ENCODE measurements at places on chromosomes 5 and 9.

GRCh38 chr9:29928072-29928471, 2354.8 kb upstream of the C9orf72 start:
- DNase-seq = no peak

GRCh38 chr5:38117784-38118479, 140.4 kb upstream of the EGFLAM start:
- no peak for DNase-seq

DNA sequence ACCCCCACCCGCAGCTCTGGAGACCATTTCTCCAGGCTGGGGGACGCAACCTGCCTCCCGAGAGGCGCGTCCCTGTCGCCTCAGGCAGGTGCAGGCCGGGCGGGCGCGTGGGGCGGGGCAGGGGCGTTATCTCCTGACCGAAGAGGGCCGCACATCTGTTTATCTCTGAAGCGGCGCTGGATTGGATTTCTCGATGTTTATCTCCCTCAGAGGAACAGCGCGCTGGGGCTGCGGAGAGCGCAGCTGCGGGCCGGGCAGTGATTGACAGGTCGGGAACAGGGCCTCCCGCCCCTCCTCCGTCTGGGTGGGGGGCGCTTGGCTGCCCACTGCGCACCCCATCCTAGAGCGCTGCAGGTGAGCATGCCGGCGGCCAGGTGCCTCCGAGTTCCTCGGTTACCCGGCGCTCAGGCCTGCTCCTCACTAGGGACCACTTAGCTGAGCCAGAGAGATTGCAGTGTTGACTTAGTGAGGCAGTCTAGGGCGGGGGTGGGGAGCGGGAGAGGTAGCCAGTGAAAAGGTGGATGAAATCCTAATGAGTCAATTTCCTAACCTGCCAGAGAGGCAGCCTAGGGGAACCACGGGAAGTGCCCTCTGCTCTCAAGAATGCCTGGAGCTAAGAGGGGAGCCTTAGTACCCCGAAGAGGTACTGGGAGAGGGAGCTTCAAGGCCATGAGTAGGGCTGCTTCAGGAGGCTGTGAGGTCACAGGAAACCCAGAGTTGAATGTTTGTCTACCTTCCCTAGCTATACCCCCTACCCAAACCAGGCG, 39.6 kb upstream of the TIFAB start:
- DNase-seq = no peak

- no peak for DNase-seq
Measured at GRCh38 chr9:87708986-87709728, 16.8 kb upstream of the CTSL start.

DNA sequence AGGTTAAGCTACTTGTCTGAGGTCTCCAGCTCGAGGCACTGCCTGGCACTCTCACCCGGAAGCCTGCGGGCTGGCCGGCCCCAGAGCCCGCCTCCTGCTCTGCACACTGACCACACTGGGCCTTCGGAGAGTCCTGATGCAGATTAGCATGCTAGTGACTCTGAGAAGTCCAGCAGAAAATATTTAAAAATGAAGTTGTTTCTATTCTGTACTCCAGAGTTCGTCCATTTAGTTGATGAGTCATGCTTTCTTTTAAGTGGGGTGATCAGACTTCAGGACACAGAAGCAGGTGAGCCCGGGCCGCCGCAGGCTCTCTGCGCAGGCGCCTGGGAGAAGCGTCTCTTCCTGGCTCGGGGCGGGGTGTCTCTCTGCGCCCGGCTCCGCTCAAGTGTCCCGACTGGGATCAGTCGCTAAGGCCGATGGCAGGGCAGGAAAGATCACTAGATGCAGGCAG, 32.5 kb downstream of the FAM240B start:
- DNase-seq = no peak

DNA sequence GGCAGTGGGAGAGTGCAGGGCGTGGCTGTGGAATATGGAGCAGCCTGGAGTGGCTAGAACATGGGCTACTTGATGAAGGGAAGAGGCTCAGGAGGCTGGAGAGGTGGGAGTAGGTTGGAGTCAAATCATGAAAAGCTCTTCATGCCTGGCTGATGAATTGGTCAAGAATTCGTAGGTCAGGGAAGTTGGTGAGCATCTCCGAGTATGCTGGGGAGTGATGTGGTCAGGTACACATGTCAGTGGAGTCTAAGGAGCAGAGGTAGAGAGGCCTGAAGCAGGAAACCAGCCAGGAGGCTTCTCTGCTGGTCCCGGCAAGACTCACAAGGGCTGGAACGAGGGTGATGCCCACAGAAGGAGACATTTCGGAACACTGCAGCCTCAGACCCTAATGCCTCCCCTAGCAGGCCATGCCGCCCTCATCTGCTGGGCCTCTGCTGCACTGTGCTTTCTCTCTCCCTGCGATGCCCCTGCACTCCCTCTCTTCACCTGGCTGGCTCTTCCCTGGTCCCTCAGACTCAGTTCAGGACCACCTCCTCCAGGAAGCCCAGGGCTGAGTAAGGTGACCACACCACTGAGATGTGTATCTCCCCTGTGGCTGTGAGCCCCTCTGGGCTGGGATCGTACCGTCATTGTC, 33.6 kb downstream of the TMOD1 start:
- DNase-seq = no peak

- DNase-seq = no peak
Measured at GRCh38 chr9:121324316-121324715, 45.7 kb downstream of the STOM start.

DNA sequence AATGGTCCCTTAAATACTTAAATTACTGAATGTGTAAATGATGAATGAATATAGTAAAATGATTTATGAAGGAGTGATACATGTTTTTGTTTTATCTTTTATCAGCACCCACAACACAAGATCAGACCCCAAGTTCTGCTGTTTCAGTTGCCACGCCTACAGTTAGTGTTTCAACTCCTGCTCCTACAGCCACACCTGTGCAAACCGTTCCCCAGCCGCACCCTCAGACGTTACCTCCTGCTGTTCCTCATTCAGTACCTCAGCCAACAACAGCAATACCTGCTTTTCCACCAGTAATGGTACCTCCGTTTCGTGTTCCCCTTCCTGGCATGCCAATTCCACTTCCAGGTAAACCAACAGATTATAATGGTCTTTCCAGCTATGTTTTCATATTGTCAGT, 16.3 kb downstream of the TCERG1 start:
- no peak for DNase-seq

- DNase-seq = no peak
Measured at GRCh38 chr5:172593721-172594235, 47.3 kb upstream of the NEURL1B start.

GRCh38 chr5:81774374-81774773, 23.5 kb upstream of the SSBP2 start:
- no peak for DNase-seq

DNA sequence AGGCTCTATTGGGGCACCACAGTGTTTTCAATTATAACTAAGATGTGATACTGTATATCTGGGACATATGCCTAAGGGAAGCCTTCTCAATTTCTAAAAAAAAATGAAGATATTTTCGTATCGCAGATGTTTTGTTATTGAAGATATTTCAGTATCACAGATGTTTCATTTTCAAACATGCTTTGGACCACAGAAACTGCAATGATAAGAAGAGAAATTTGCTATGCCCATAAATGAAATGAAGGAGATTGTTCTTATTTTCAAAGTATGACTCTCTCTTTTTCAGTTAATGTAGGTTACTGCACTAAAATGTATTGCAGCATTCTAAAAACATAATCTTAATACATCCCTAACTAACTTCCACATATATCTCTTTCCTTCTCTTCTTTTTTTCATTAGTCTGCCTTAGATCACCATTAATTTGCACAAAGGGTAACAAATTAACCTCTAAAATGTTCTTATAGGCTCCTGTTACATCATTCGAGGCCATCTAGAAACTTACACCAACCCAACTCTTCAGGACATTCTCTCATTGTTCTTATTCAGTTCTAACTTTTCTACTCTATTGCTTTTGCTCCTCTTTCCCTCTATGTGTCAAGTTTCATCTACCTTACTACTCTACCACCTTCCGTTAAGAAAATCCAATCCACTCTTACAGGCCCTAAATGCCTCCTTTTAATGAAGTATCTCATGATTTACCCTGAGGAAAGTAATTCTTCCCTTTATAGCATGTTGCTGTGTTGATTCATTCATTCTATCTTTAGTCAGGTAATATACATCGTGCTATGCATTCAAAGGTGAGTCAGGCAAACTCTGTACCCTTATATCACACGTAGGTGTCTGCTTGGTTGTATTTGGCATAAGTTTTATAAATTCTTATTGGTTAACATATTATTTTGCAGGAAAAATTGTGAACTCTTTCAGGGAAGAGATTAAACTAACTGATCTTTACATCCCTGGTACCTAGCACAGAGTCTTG, 70.5 kb downstream of the ST8SIA4 start:
- DNase-seq = no peak

GRCh38 chr5:139246394-139246793, 47.1 kb upstream of the MATR3 start:
- DNase-seq = no peak

- peak; percentile 23 for DNase-seq
Measured at GRCh38 chr9:130193531-130194377, 21.6 kb downstream of the NCS1 start.

DNA sequence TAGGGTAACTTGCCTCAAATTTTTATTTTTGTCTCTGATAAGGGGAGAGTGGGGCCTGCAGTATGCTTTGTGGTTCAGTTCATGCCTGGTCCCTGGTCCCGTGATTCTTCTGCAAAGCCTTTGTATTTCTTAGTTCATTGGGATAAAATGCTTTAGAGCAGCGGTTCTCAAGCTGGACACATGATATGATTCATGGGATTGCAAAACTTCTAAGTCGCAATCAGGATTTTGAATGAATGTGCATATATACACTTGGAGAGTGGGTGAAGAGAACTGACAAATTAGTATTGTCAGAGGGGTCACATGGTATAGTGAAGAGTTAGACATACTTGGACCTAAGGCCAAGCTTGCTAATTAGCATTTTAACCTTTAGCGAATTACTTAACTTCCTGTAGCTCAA, 265.4 kb upstream of the KLF9 start:
- no peak for DNase-seq

DNA sequence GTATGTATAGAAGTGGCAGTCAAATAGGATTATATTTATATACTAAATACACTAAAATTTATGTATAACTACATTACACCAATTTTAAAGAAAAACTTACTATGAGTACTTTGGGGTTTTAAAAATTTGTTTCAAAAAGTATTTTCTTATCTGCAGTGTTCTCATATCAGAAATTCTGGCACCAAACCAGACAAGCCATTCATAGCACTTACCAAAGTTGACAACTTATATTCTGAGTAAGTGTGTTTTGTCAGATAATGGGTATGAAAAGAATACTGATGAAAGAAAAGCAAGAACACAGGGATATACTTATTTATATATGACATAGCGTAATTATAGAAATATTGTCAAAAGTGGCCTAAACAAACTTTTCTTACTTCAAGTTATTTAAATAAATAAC, 67.5 kb downstream of the SPEF2 start:
- DNase-seq = no peak

DNA sequence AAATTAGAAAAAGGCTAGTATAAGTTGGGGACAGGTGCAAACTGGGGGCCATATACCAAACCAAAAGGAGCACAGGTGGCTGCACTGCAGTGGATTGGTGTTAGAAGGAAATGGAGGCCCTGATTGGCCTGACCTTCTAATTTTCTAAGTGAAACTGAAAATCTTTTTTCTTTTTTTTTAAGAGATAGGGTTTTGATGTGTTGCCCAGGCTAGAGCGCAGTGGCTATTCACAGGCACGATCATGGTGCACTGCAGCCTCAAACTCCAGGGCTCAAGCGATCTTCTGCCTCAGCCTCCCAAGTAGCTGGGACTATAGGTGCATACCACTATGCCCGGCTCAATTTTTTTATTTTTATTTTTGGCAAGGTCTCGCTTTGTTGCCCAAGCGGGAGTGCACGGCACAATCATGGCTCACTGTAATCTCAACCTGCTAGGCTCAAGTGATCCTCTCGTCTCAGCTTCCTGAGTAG, 9.8 kb upstream of the CCDC69 start:
- no peak for DNase-seq

DNA sequence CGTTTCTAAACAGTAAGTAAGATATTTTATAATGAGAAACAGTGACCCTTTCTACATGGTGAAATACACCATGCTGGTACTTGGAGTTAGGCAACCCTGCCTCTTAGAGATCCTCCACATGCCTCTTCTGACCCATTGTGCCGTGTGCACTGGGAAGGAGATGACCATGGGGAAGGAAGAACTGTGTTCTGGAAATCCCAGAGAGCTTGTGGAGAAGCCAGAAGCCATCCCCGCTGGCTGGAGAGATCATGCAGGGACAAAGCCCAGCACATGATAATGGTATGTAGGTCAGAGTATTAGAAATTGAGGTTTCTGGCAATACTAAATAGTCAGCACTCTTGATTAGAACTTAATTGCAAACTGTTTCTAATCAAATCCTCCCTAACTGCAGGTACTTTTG, 307.3 kb downstream of the FBXL7 start:
- no peak for DNase-seq

GRCh38 chr5:135437796-135438560, 9.2 kb downstream of the DCANP1 start:
- no peak for DNase-seq

DNA sequence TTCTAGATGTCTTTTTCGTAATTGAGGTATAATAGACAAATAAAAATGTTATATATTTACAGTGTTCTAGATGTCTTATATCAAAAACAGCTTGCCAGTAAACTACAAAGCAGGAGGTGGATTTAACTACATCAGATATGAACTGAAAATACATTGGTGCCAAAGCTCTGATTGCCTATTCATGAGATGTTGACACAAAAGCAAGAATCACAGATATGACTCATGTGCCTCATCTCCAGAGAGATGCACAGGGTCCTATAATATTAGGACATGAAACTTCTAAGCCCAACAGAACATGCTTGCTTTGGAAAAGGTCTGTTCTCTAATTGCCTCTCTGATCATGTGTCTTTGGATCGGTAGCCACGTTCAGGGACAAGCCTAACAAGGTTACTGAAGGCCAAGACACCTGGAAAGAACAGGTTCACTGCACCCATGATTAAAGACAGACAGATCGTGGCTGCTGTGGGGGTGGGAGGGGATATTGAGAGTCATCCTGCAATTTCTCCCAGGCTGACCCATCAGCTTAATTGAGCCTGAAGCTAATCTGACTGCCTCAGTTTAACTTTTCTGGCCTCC, 16.8 kb downstream of the ABCA1 start:
- DNase-seq = no peak

DNA sequence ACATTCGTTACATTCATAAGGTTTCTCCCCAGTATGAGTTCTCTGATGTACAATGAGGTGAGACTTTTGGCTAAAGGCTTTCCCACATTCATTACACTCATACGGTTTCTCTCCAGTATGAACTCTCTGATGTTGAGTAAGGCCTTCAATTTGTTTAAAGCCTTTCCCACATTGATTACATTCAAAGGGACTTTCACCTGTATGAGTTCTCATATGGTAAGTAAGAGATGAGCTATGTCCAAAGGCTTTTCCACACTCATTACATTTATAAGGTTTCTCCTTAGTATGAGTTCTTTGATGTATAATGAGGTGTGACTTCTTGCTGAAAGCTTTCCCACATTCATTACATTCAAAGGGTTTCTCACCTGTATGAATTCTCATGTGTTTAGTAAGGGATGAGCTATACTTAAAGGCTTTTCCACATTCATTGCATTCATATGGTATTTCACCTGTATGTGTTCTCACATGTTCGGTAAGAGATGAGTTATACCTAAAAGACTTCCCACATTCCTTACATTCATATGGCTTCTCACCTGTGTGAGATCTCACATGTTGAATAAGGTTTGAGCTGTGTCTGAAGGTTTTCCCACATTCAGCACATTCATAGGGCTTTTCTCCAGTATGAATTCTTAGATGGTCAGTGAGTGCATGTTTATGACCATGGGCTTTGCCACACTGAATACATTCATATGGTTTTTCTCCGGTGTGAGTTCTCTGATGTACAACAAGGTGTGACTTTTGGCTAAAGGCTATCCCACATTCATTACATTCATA, 13.5 kb downstream of the ZFP37 start:
- no peak for DNase-seq
